ENCODE measurements at places on chromosomes 4 and X. TPM values are rescaled to one million over a fixed set of nuclear protein-coding genes. Genes with fewer than 3 reads are reported as not detected.

Gene PAGE5
- not detected for polyA plus RNA-seq

Gene HTT
- polyA plus RNA-seq, result 39.1 TPM

Gene SHOX
- not detected for polyA plus RNA-seq

Gene GCNA
- 4.7 TPM for polyA plus RNA-seq

Gene SPANXN4
- not detected for polyA plus RNA-seq

Gene PAGE1
- not detected for polyA plus RNA-seq

Gene ZMAT1
- polyA plus RNA-seq, result 33.0 TPM

Gene FSTL5
- not detected for polyA plus RNA-seq

Gene SPANXD
- polyA plus RNA-seq, result not detected

Gene ARHGAP6
- 0.61 TPM for polyA plus RNA-seq

Gene P2RY4
- polyA plus RNA-seq, result 0.14 TPM

Gene SLC6A14
- not detected for polyA plus RNA-seq

Gene TMPRSS11D
- not detected for polyA plus RNA-seq

Gene MAGEB10
- polyA plus RNA-seq, result not detected

Gene ADGRG2
- not detected for polyA plus RNA-seq

Gene MSL3
- 111 TPM for polyA plus RNA-seq

Gene ARSJ
- polyA plus RNA-seq, result not detected

Gene SSX4
- polyA plus RNA-seq, result not detected

Gene FAM241A
- polyA plus RNA-seq, result 0.85 TPM

Gene FAM53A
- polyA plus RNA-seq, result 3.2 TPM

Gene GPR119
- not detected for polyA plus RNA-seq

Gene AFAP1
- 0.03 TPM for polyA plus RNA-seq

Gene MAGEA2
- polyA plus RNA-seq, result not detected

Gene MAGEA9B
- polyA plus RNA-seq, result 0.04 TPM

Gene RHOXF2
- not detected for polyA plus RNA-seq

Gene CXCL13
- polyA plus RNA-seq, result not detected

Gene FNIP2
- 0.10 TPM for polyA plus RNA-seq

Gene HTR2C
- not detected for polyA plus RNA-seq

Gene CYBB
- polyA plus RNA-seq, result 72.1 TPM

Gene VCX
- not detected for polyA plus RNA-seq

Gene TEC
- polyA plus RNA-seq, result 2.0 TPM

Gene GAGE12H
- polyA plus RNA-seq, result not detected

Gene STAG2
- polyA plus RNA-seq, result 24.8 TPM

Gene GAGE12J
- not detected for polyA plus RNA-seq

Gene NWD2
- not detected for polyA plus RNA-seq

Gene DCAF12L1
- not detected for polyA plus RNA-seq

Gene RASL11B
- 0.36 TPM for polyA plus RNA-seq

Gene HSFX4
- polyA plus RNA-seq, result not detected

Gene IL15
- 11.3 TPM for polyA plus RNA-seq

Gene FANCB
- 3.1 TPM for polyA plus RNA-seq

Gene NAP1L5
- polyA plus RNA-seq, result 1.5 TPM

Gene RIBC1
- polyA plus RNA-seq, result 0.91 TPM

Gene AMER1
- 0.89 TPM for polyA plus RNA-seq

Gene GATA1
- polyA plus RNA-seq, result 0.16 TPM

Gene SLC25A5
- 463 TPM for polyA plus RNA-seq

Gene RNF128
- not detected for polyA plus RNA-seq

Gene MAGEA1
- not detected for polyA plus RNA-seq

Gene FAT1
- polyA plus RNA-seq, result 0.04 TPM

Gene TLR3
- not detected for polyA plus RNA-seq

Gene RASGEF1B
- 20.4 TPM for polyA plus RNA-seq

Gene CXCL9
- polyA plus RNA-seq, result not detected

Gene PHOX2B
- not detected for polyA plus RNA-seq

Gene ADGRG4
- not detected for polyA plus RNA-seq

Gene GYG2
- polyA plus RNA-seq, result not detected

Gene HNRNPDL
- polyA plus RNA-seq, result 674 TPM

Gene HSD17B13
- 0.63 TPM for polyA plus RNA-seq

Gene ERAS
- 0.19 TPM for polyA plus RNA-seq
